Neuronal stem cell (in vitro differentiated cells): ENCODE measurements at places on chromosomes 7 and 10.

- DNase-seq, result no peak
These were observed 59.4 kb upstream of the COL13A1 start for GRCh38 chr10:69742356-69742695.

DNA sequence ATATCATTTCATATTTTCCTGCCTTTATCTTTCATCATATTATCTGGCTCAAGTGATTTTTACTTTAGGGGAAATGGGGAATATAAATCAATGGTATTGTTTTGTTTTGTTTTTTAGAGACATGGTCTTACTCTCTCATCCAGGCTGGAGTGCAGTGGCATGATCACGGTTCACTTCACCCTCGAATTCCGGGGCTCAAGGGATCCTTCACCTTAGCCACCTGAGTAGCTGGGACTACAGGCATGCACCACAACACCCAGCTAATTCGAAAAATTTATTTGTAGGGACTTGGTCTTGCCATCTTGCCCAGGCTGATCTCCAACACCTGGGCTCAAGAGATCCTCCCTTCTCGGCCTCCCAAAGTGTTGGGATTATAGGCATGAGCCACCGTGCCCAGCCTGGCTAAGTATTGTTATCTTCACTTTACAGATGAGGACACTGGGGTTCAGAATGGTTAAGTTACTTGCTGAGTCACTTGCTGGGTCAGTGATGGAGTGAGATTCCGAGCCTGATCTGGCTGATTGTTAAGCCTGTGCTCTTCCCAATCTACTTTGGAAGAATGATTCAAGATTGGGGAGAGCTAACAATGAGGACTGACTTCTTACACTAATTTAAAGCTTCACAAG lies 3.7 kb upstream of the SLC16A9 start:
- no peak for DNase-seq

DNA sequence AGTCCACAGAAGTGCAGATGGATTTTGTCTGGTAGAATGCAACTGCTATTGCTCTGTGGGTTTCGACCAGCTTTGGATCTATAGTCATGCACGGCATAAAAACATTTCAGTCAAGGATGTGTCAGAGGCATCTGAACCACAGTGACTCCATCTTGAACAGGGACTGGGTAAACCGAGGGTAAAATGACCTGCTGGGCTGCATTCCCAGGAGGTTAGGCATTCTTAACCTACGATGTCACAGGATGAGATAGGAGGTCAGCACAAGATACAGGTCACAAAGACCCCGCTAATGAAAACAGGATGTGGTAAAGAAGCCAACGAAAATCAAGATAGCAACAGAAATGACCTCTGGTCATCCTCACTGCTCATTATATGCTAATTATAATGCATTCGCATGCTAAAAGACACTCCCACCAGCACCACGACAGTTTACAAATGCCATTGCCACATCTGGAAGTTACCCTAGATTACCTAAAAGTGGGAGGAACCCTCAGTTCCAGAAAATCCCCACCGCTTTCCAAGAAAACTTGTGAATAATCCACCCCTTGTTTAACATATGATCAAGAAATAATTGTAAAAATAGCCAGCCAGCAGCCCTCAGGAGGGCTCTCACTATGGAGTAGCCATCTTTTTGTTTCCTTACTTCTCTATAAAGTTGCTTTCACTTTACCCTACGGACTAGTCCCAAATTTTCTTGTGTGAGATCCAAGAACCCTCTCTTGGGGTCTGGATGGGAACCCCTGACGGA lies 50.7 kb upstream of the CPXM2 start:
- DNase-seq, result no peak

DNA sequence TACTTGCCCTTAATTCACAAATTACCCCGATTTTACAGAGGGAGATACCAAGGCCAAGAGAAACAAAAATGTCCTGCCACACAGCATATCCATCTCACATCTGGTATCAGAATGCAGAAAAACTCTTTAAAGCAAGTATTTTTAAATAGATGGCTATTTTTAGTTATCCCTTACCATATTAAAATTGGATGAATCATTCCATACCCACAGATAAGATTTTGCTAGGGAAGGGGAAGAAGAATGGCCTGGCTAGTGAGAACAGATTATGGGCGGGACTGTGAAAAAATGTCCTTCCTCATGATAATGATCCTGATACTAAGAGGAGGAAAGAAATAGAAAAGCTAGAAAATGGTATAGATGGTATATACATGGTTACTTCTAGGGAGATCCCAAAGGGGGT lies 80.6 kb upstream of the GATAD1 start:
- no peak for DNase-seq

- no peak for DNase-seq
These were observed 104.9 kb upstream of the FAM180A start for GRCh38 chr7:135853499-135853898.

DNA sequence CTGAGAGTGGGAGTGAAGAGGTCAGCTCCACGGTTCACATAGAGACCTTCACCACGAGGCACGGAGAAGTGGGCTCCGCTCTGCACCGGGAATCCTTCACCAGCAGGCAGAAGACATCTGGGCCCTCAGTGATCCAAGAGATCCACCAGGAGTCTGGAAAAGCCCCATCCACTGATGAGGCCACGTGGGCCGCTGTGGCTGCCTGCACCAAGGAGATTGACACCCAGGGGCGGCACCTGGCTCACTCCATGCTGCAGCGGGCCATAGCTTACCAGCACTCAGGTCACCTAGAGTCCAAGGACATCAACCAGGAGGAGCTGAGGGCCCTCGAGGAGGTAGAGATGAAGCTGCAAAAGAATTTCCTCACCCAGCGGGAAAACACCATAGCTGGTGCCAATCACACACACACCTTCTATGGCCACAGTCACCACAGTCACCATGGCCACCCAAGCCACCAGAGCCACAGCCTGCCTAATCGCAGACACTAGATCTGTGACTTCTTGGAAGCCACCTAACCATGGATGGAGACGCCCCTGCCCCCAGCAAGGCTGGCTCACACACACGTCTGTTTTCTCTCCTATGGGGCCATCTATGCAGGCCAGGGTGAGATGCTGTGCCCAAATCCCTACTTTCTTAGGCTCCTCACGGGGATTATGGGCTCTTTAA lies 694 bp downstream of the C10orf62 start:
- no peak for DNase-seq
